ENCODE measurements at places on chromosomes 11 and 22. TPM values are rescaled to one million over a fixed set of nuclear protein-coding genes. Genes with fewer than 3 reads are reported as not detected.

DNA sequence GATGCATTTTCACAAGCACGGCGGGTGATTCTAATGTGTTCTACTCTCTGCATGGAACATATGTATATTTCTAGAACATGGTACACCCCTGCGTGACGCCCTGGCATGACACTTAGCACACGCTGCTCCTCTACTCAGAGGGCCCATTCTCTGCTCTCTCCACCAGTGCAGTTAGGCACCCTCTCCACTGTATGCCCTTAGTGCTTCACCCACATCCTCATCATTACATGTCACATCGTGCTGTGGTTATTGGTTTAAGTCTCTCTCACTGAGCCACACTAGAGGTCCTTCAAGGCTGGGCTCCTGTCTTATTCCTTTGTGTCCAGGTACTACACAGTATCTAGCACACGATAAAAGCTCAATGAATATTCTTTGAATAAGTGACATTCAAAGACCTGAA is 16.7 kb downstream of the TMPRSS13 start:
- no peak for DNase-seq

DNA sequence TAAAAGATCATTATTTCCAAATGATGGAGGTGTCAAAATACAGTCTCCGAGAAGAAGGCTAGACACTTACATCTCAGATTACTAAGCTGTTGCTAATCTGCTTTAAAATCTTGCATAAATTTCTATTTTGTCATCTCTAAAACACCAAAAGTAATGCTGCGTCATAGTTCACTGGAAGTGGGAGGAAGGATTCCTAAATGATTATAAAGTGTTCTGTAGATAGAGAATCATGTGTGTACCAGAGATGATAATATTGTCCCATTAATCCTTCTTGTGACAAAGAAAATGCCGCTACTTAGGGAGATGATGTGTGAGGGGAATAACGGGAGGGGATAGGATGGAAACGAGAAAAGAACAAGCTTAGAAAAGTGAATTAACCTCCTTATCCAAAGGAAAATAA is 268.6 kb downstream of the JRKL start:
- DNase-seq = no peak

The RPL27A gene
- 505 TPM for total RNA-seq

The PITPNM1 gene
- 24.0 TPM for total RNA-seq
